ENCODE measurements at places on chromosomes 3 and 15.
A peak's percentile ranks its signal among the peaks of the same experiment; 100 is the strongest.

- no peak for DNase-seq
These were observed 140.7 kb upstream of the NSMCE3 start for GRCh38 chr15:29410338-29410737.

GRCh38 chr3:74200952-74201351 lies 413.5 kb downstream of the CNTN3 start:
- no peak for DNase-seq

DNA sequence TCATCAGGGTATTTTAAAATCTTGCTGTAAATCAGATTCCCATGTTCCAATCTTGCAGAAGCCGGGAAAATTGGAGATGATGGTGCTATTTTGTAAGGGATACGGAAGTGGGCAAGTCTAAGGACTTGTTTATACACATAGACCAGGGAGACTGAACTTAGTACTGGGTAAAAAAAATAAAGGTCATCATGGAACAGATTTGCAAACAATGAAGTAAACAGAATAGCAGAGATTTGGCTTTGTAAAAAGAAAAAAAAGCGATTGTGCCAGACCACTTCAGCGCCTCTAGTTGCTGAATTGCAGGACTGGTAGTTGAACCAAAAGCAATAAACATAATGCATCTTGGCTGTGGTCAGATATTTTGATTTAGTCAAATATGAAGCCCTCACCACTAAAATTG lies 229.1 kb downstream of the TP63 start:
- DNase-seq: no peak

DNA sequence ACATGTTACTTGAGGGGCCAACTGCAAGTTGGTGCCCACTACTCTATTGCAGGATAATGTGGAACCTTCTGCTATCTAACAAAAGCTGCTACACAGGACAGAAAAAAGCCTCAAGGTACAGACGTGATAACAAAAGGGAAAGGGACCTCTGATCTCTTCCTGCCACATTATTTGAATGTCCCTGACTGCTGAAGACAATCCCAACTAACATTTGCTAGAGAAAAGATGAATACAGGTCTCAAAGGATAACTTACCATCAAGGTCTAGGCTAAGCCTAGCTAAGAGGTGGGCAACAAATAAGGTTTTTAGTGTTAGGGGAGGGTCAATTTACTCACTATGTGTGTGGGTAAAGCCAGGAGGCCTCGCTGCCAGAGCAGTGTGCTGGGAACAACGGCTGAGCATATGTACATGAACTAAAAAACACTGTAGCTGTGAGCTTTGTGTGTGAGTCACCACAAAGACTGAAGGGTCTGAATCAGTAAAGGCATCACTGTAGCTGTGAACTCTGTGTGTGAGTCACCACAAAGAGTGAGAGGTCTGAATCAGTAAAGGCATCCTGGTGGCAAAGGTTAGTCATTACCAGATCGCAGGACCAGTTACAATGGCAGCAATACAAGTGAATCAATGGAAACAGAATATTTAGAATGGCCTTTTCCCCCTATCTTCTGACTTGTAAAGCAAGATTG lies 111.7 kb downstream of the LMLN start:
- peak; percentile 35 for DNase-seq

- peak; percentile 65 for DNase-seq
These were observed 73.3 kb upstream of the PYGO1 start for GRCh38 chr15:55661428-55661827.

DNA sequence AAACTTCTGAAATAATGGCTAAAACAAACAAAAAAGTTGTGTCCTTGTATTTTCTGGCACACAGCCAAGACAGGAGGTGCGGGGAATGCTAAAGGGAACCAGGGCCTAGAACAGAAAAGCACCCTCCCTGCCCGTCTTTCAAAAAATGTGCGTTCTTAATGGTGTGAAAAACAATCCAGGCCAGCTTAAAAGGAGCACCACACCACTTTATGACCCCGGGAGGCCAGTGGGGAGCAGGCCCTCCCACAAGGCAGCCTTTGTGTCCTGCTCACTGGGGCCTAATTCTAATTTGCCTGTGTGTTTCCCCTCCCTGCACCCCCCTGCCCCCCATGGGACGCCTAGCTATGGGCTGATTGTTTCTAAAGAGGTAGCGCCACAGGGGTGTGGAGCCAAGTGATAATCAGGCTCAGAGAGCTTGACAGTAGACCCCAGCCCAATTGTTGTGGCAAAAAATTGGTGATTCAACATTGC lies 181.4 kb downstream of the GREM1 start:
- DNase-seq: peak; percentile 92

- DNase-seq: peak; percentile 49
These were observed 22.5 kb upstream of the BFSP2 start for GRCh38 chr3:133377396-133377795.

- peak; percentile 17 for DNase-seq
These were observed 663 bp downstream of the PDCD10 start for GRCh38 chr3:167733961-167734497.

GRCh38 chr15:35874260-35874905 lies 328.4 kb upstream of the DPH6 start:
- DNase-seq: no peak

- peak; percentile 64 for DNase-seq
These were observed 39.6 kb upstream of the FAM98B start for GRCh38 chr15:38414357-38414756.

DNA sequence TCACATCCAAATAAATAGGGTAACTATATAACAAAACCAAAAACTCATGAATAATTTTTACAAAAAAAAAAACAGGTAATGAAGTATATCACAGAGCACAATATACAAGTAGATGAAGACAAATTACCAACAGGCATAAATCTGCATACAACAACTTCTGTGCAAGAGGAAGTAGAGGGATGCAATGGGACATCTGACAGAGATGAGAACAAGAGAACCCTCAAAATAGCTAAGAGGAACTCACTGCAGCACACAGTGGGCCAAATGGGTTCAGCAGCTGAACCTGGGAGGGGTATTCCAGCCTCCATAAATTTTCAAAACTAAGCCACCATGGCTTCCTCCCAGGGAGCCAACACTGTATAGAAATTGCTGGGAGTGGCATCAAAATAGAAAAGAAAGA lies 9.6 kb upstream of the BTLA start:
- DNase-seq: no peak

GRCh38 chr15:31824024-31824423 lies 206.3 kb upstream of the CHRNA7 start:
- DNase-seq: no peak

DNA sequence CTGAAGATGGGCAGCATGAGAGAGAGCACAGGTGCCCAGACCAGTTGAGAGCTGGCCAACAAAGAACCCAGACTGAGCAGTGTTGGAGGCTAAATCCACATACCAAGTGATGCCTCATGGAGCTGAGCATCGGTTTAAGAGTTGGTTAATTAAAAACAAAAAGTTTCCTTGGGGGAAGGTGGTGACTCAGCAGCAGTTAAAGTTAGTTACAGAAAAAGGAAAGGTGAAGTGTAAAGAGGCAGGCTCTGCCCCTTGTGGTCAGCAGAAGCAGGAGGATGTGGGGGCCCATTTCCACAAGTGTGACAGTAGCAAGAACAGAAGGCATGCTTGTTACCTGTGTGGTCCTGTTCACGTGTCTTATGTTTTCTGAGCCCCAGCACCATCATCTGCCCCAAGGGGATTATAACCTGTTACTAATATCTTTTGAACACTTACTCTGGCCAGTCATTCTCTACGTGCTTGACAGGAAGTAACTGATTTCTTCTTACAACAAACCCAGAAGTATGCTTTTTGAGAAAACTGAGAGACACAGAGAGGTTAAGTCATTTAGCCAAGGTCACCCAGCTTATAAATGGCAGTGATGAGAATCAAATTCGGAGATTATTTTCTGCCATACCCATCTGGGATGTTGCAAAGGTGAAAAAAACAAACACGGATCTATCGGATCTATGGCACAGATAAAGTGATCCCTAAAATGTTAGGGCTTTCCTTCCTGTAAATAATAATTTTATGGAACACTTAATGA lies 91.0 kb downstream of the EPHB1 start:
- DNase-seq: no peak

GRCh38 chr3:18660059-18660458 lies 234.9 kb upstream of the SATB1 start:
- DNase-seq: no peak

DNA sequence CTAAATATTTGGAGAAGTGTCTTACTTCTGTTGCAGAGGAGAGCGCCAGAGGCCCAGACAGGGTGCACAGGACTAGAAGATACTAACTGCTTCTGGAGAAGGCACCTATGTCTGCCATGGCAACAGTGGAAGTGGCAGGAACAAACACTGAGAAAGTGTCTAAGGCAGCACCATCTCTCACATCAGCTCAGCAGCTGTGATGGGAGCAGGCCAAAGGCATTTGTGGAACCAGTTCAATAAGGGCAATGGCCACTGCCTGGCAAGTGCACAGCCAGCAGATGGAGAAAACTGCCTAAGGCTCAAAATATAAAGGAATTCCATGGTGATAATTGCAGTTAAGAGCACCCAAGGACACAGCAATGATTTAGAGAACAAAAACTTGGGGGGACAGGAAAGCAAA lies 563.0 kb upstream of the CCDC54 start:
- DNase-seq: no peak

GRCh38 chr3:153070511-153070868 lies 91.5 kb upstream of the RAP2B start:
- DNase-seq: no peak

DNA sequence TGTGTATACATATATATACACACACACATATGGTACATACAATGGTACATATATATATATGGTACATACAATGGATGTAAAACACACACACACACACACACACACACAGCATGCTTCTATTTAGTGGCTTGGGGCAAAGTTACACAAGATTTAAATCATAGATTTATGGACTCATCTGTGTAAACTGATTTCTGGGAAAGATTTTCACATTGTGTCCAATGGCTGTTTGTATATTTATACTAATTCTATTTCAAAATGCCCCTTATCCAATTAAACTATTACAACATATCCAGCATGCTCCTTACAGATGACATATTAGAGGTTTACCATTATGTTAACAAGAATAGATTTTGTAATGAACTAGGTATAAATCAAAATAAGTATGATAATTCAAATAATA lies 94.9 kb downstream of the ANO10 start:
- no peak for DNase-seq

DNA sequence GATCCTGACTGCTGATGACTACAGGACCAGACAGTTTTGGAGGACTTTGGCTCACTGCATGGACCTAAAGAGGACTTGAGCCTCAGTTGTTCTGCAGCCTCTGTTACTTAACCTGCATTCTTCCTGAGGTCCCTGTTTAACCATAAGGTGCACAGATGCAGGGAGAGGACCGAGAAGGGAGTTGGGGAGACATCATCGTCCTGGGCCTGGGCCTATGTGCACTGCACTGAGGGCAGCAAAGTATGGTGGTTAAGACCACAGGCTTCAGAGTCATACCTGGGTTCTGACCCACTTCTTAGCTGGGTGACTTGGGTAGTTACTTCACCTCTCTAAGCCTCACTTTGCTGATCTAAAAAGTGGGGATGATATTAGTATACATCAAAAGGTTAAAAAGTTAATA lies 21.9 kb downstream of the KY start:
- DNase-seq: no peak

DNA sequence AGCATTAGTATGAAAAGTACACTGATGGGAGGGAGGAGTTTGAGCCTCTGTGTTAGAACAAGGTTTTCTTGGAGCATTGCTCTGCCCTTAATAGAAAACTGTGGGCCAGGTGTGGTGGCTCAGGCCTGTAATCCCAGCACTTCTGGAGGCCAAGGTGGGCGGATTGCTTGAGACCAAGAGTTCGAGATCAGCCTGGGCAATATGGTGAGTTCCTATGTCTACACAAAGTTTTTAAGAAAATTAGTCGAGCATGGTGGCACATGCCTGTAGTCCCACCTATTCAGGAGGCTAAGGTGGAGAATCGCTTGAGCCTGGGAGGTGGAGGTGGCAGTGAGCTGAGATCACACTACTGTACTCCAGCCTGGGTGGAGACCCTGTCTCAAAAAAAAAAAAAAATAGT lies 103.7 kb downstream of the ATP10A start:
- DNase-seq: no peak

DNA sequence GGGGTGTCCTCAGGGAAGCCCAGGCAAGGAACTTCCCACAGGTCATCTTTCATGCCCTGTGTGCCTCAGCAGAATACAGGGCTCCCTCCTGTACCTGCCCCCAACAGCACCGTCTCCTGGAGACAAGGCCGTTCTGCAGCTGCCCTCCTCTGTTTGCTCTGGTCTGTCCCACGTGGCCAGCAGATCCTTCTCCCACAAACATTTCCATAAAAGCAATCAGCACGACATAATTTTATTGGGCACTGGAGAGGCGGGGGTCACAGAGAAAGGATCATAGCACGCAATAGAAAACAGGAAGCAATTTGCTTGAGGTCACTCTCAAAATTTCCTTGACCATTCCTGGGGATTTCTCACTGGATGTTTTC lies 29.4 kb downstream of the STARD5 start:
- DNase-seq: no peak

DNA sequence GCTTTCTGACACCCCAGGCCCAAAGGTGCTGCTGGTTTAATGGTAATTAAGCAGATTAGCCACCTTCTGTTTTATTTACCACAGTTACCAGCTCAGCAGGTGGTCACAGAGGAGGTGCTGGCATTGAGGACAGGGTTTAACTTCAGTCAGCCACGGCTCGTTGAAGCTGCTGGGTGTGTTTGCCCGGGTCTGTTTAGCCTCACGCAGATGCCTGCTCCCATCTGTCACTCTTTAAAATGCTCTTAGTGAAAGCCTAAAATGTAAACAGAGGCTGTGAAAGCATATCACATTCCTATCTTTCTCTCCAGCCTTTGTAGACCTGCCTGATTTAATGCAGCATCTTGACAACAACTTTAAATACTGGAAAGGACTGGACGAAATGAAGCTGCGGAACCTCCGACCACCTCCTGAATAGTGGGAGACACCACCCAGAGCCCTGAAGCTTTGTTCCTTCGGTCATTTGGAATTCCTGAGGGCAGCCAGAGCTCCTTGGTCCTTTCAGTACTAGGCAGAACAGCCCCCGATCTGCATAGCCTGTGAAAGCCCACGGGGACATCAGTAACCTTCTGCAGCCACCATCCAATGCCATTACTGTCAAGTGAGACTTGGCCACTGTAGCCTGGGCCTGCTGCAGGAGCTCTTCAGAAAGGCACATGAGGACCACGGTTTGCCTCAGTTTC lies 156.0 kb downstream of the PDE8A start:
- DNase-seq: peak; percentile 44

- peak; percentile 66 for DNase-seq
These were observed 52.0 kb upstream of the ULK4 start for GRCh38 chr3:42013691-42014457.

- no peak for DNase-seq
These were observed 7.8 kb upstream of the CD200R1 start for GRCh38 chr3:112982710-112983109.

DNA sequence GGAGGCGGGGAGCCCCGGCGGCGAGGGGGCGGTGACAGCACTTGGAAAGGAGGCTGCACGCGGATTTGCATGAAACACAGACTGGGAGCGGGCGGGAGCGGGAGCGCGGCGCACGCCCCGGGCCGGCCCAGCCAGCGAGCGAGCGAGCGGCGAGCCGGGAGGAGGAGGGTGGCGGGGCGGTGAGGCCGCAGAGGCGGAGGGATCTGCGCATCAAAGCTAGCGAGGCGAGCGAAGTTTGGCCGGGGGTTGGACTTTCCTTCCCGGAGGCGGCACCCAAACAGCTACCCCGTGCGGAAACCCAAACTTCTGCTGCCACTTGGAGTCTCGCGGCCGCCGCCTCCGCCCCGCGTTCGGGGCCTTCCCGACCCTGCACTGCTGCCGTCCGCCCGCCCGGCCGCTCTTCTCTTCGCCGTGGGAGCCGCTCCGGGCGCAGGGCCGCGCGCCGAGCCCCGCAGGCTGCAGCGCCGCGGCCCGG lies at the start of gene SMAD3:
SMAD3 (plus strand) TSS at position 72 of the 475 bp plus-strand sequence. CDS start 553 bp downstream, outside the sequence.
- DNase-seq: peak; percentile 93
